ENCODE measurements at places on chromosomes 6 and 20.
A peak's percentile ranks its signal among the peaks of the same experiment; 100 is the strongest.

DNA sequence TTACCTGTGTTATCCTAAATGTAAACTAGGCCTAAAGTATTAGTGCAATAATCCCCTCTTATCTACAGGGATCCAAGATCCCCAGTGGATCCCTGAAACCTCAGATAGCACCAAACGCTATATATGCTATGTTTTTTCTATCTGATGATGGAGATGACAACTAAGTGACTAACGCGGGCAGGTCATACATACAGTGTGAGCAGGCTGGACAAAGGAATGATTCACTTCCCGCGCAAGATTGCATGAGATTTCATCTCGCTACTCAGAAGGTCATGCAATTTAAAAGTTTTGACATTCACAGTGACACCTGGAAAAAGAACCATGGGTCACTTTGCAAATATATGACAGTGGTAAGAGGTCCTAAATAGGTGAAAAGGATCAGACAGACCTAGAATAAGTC is 875.9 kb downstream of the HACE1 start:
- no peak overlapping the region for H3K27ac ChIP-seq
- DNase-seq: no peak
- H3K36me3 ChIP-seq: no peaks in the 10 kb centered on the region
- no peaks in the 10 kb centered on the region for H3K4me1 ChIP-seq
- H3K4me3 ChIP-seq: no peak overlapping the region

DNA sequence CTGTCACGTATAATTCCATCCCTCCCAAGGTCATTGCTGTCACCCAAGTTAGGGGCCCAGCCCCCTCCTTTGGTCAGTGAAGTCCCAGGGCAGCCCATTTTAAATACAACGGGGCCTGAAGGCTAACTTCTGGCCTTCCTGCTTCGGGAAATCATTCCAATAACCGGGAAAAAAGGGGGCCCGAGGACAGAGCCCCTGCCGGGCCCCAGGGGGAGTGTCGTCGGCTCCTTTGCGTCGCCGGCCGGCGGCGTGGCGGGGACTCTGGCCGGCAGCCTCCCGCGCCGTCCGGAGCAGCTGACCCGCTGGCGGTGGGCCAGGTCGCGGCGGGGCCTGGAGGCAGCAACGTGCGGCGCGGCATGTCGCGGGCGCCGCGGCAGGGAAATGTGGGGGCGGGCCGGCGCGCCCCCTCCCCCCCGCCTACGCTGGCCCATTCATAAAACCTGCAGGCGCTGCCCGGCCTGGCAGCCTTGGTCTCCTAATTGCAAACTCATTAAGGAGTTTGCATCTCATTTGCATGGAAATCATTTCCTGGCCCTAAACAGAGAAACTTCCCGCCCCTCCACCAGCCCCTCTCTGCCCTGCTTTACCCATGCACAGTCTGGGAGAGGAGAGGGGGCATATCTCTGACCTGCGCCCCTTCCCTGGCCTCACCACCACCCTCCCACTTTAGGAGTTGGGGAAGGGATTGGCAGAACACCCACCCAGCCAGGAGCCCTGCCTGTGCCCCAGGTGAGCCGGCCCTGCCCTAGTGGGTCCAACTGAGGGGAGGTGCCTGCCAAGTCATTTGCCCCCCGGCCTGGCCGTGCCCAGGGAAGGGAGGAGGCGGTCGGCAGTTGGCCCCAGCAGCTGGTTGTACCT is 50.7 kb downstream of the MRPL14 start:
- DNase-seq: no peak
- no peak overlapping the region for H3K27ac ChIP-seq
- peaks cover 20% of the 10 kb centered on the region for H3K4me1 ChIP-seq
- H3K4me3 ChIP-seq: no peak overlapping the region

- H3K36me3 ChIP-seq: no peaks in the 10 kb centered on the region
- H3K4me1 ChIP-seq: peaks cover 6% of the 10 kb centered on the region
- H3K4me3 ChIP-seq: no peak overlapping the region
- H3K27ac ChIP-seq: no peak overlapping the region
- DNase-seq: no peak
Observed at GRCh38 chr6:166751051-166751595, 124.1 kb upstream of the RPS6KA2 start.

DNA sequence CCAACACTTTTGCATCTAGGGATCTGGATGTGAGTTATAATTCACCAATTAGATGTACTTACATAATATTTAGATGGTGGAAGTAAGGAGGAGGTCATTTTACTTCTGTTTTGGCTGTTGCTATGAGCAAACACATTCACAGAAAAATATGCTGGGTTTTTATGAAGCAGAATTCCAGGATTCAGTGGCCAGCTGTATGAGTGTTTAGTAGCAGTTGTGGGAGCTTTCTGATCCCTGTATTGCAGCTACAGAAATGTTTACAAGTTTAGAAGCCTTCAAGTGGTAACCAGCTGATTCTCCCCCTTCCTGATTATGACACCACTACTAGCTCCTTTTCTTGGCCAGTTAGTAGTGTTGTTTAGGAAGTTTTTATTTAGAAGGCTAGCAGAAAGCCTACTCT is 177.0 kb downstream of the TENT5A start:
- H3K36me3 ChIP-seq: no peaks in the 10 kb centered on the region
- DNase-seq: no peak
- H3K27ac ChIP-seq: no peak overlapping the region
- H3K27me3 ChIP-seq: no peaks in the 10 kb centered on the region

DNA sequence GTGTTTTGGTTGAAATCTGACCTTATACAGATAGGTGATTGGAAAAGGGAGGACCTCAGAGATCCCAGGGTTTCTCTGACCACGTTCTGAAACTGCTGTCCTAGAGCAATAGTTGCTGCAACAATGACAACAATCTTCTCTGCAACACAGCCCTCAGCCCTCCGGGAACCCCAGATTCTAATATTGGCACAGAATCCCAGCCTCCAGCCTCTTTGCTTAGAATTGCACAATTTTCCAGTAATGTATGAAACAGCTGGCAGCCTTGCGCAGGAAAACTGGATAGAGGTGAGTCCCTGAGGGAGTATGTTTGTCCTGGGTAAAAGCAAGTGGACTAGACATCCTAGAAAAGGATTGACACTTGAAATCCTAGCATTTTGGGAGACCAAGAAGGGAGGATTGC is 30.4 kb upstream of the PNRC1 start:
- H3K27ac ChIP-seq: no peak overlapping the region
- peaks cover 12% of the 10 kb centered on the region for H3K4me1 ChIP-seq
- H3K36me3 ChIP-seq: no peaks in the 10 kb centered on the region
- no peaks in the 10 kb centered on the region for H3K27me3 ChIP-seq

DNA sequence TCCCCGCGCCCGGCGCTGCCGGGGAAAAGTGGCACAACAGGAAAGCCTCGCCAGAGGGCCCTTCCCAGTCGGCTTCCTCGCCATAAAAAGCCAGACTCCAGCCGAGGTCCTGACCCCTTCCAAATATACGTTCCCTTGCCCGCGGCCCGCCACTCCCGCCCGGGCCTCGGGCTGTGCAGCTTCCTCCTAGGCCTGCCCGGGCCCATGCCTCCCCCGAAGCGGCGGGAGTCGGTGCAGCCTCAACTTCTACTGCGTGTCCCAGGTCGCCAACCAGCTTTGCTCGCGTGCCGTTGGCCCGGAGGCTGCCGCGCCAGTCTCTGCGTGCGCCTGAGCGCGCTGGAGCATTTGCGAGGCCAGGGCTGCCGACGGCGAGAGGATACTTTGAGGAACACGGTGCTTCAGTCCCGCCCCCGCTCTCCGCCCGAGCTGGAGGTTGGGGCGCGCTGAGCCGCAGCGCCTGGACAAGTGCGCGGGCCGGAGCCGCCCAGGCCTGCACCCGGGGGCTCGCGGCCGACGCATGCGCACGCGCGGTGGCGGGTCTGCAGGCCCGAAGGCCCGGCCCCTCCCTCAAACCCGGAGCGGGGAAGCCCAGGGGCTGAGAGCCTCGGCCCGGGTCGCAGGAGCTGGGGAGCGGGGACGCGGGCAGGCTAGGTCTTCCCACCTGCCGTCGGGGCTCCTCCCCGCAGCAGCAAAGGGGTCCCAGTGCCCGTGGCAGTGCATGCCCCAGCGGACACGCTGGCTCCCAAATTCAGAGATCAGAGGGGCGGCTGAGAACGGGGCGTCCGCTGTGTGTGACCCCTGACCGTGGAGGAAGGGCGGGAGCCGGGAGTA is 10.2 kb downstream of the FOXC1 start:
- peaks cover 50% of the 10 kb centered on the region for H3K27me3 ChIP-seq
- no peak for DNase-seq
- H3K4me1 ChIP-seq: peaks cover 1% of the 10 kb centered on the region
- no peak overlapping the region for H3K4me3 ChIP-seq
- no peaks in the 10 kb centered on the region for H3K36me3 ChIP-seq
- no peak overlapping the region for H3K27ac ChIP-seq

DNA sequence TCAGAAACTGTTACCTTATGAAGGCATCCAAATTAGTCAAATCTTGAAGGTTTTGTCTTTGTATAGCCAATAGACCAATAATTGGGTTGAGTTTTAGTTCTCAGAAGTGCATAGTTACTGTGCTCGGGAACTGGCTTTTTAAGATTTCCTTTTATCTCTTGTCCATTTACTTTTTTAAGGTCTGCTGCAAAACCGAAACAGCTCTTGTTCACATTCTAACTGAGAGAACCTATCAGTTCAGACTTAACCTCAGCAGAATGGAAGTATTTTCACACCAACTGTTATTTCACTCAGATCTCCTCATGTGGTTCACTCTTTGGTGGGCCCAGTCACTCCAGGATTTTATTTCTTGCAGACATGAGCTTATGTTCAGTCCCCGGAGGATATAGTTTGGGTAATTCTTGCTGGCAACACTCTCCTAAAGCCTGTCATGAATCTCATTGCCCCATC is 55.5 kb downstream of the TPBG start:
- no peaks in the 10 kb centered on the region for H3K27me3 ChIP-seq
- H3K4me3 ChIP-seq: no peak overlapping the region
- peaks cover 4% of the 10 kb centered on the region for H3K36me3 ChIP-seq
- DNase-seq: no peak

- H3K27me3 ChIP-seq: no peaks in the 10 kb centered on the region
- H3K4me3 ChIP-seq: no peak overlapping the region
- no peaks in the 10 kb centered on the region for H3K4me1 ChIP-seq
- H3K36me3 ChIP-seq: no peaks in the 10 kb centered on the region
Observed at GRCh38 chr6:138815797-138816528, 20.1 kb downstream of the ECT2L start.

DNA sequence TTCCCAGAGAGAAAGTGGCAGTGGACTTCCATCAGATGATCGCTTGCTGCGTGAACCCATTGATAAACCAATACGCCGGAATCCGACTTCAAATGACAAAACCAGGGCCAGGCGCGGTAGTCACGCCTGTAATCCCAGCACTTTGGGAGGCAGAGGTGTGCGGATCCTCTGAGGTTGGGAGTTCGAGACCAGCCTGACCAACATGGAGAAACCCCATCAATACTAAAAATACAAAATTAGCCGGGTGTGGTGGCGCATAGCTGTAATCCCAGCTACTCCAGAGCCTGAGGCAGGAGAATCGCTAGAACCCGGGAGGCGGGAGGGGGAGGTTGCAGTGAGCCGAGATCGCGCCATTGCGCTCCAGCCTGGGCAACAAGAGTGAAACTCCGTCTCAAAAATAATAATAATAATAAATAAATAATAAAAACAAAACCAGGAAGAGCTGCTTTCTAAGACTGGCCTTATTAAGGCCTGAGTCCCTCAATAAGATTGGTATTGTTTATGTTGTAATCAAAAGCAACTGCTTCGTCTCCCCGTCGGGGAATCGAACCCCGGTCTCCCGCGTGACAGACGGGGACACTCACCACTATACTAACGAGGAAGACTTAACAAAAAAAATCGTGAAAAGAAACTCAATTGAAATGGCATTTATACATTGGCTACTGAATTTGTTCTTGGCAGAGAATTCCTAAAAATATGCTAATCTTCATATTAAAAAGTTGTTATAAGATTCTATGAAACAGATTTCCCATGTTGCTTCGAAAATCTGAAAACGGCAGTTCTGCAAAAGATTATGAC is 110.2 kb upstream of the ZNF184 start:
- no peak for DNase-seq
- H3K4me1 ChIP-seq: no peaks in the 10 kb centered on the region
- no peak overlapping the region for H3K4me3 ChIP-seq
- peaks cover 97% of the 10 kb centered on the region for H3K27me3 ChIP-seq
- no peak overlapping the region for H3K27ac ChIP-seq

- H3K4me3 ChIP-seq: no peak overlapping the region
- H3K36me3 ChIP-seq: peaks cover 3% of the 10 kb centered on the region
- peaks cover 9% of the 10 kb centered on the region for H3K27me3 ChIP-seq
Observed at GRCh38 chr6:34027445-34027936, 118.4 kb downstream of the GRM4 start.

GRCh38 chr6:165800337-165800736 is 137.3 kb upstream of the PDE10A start:
- no peak for DNase-seq
- no peak overlapping the region for H3K4me3 ChIP-seq
- H3K36me3 ChIP-seq: no peaks in the 10 kb centered on the region
- H3K27me3 ChIP-seq: peaks cover 15% of the 10 kb centered on the region
- H3K4me1 ChIP-seq: peaks cover 5% of the 10 kb centered on the region

DNA sequence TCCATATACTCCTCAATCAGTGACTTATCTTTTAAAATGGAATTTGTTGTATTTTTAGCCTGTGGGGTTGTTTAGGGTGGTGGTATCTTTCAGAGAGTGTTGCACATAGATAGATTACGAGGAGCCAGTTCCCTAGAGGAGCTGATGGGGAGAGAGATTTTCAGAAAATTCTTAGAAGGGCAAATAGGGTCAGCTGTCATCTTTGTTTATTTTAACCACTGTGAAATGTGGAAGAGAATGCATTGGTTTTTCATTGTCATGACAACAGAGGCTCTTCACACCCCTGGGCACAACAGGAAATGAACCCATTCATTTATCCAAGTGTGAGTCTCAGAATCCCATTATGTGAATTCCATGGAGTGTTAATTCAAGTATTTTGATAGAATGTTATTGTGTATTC is 188.4 kb downstream of the JARID2 start:
- DNase-seq: no peak
- no peak overlapping the region for H3K4me3 ChIP-seq
- H3K27ac ChIP-seq: peak overlapping the region; percentile 56
- H3K4me1 ChIP-seq: peaks cover 87% of the 10 kb centered on the region
- no peaks in the 10 kb centered on the region for H3K27me3 ChIP-seq

DNA sequence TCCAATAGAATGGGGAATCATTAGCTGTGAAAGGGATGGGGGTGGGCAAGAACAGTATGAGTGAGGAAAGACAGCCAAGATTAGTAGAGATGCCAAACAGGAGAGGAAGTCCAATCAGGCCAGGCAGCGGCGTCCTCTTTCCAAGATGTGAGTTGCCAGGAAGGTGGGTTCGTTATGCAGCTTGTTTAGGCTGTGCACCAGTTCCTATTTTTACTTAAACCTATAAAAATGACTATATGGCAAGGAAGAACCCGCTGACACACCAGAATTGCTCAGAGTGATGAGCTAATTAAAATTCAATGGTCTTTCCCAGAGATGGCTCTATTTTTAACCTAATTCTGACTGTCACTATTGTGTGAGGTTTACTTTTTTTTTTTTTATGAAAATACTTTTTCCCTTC is 88.2 kb downstream of the SLC22A23 start:
- no peak for DNase-seq
- peaks cover 2% of the 10 kb centered on the region for H3K36me3 ChIP-seq
- no peak overlapping the region for H3K27ac ChIP-seq
- H3K4me1 ChIP-seq: peaks cover 11% of the 10 kb centered on the region
- H3K27me3 ChIP-seq: peaks cover 68% of the 10 kb centered on the region
- no peak overlapping the region for H3K4me3 ChIP-seq

- no peaks in the 10 kb centered on the region for H3K36me3 ChIP-seq
- peaks cover 13% of the 10 kb centered on the region for H3K4me1 ChIP-seq
- H3K4me3 ChIP-seq: no peak overlapping the region
- no peak overlapping the region for H3K27ac ChIP-seq
Observed at GRCh38 chr6:149252622-149253021, 64.9 kb upstream of the TAB2 start.
